Activated naive CD8-positive, alpha-beta T cell treated with anti-CD3 and anti-CD28 coated beads, Interleukin-2, amount 10 ng/mL, durations not matched to agents 7 days and 5 days (primary cell): ENCODE measurements at places on chromosomes 2 and 18. TPM values are rescaled to one million over a fixed set of nuclear protein-coding genes. Genes with fewer than 3 reads are reported as not detected.

DNA sequence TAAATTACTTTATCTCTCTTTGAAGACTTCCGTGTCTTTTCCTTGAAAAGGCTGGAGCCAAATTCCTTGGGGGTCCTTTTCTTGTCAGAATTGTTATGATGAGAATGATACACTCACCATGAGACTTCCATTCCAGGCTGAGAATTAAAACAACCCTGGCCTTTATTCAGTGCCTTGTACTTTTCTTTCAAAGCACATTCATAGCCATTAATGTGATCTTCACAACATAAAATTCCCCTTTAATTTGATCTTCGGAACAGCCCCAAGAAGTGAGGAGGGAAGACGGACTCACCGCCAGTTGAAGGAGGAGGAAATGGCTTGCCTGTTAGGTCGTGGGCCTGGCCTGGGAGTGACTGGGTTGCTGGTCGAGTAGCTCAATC is 127.3 kb downstream of the DDX1 start:
- H3K27ac ChIP-seq = no peak overlapping the region
- H3K27me3 ChIP-seq = no peaks in the 10 kb centered on the region
- H3K36me3 ChIP-seq = no peaks in the 10 kb centered on the region
- H3K4me3 ChIP-seq = no peak overlapping the region
- H3K4me1 ChIP-seq = no peaks in the 10 kb centered on the region

- no peak overlapping the region for H3K27ac ChIP-seq
- H3K27me3 ChIP-seq = no peaks in the 10 kb centered on the region
- DNase-seq = no peak
- H3K36me3 ChIP-seq = no peaks in the 10 kb centered on the region
These were observed 1545.5 kb downstream of the SUCLG1 start for GRCh38 chr2:82913566-82913965.

GRCh38 chr2:8148260-8149006 is 533.4 kb upstream of the ID2 start:
- H3K27me3 ChIP-seq = no peaks in the 10 kb centered on the region
- DNase-seq = no peak
- H3K4me1 ChIP-seq = peaks cover 28% of the 10 kb centered on the region
- H3K27ac ChIP-seq = no peak overlapping the region
- no peak overlapping the region for H3K4me3 ChIP-seq

EFHD1 gene
- total RNA-seq = 8.8 TPM

- H3K4me3 ChIP-seq = no peak overlapping the region
- H3K27me3 ChIP-seq = peaks cover 9% of the 10 kb centered on the region
- no peak overlapping the region for H3K27ac ChIP-seq
- H3K4me1 ChIP-seq = no peaks in the 10 kb centered on the region
- H3K36me3 ChIP-seq = no peaks in the 10 kb centered on the region
These were observed 40.3 kb downstream of the SOWAHC start for GRCh38 chr2:109654326-109655050.

- no peak for DNase-seq
- H3K27ac ChIP-seq = no peak overlapping the region
- H3K4me3 ChIP-seq = no peak overlapping the region
- no peaks in the 10 kb centered on the region for H3K27me3 ChIP-seq
These were observed 349.4 kb upstream of the POU3F3 start for GRCh38 chr2:104504331-104505073.

FOSL2 gene
- 30.1 TPM for total RNA-seq

DNA sequence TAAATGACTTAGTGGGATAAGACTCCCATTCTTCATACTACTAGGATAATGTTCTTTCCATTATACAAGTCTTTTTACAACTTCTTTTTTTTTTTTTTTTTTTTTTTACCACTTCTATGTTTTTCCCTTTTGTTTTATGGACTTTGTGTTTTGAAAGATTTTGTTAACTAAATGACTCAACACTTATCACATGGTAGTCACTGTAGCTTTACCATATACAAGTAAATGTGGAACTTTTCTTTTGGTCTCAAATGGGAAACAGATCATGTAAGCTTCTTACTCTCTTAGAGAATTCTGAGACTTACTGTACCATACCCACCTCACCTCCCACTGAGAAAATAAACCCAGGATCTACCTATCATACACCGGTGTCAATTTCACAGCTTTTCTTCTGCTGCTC is 590.3 kb upstream of the CDH2 start:
- no peak for DNase-seq
- H3K36me3 ChIP-seq = no peaks in the 10 kb centered on the region
- H3K27me3 ChIP-seq = no peaks in the 10 kb centered on the region
- H3K4me1 ChIP-seq = no peaks in the 10 kb centered on the region

DNA sequence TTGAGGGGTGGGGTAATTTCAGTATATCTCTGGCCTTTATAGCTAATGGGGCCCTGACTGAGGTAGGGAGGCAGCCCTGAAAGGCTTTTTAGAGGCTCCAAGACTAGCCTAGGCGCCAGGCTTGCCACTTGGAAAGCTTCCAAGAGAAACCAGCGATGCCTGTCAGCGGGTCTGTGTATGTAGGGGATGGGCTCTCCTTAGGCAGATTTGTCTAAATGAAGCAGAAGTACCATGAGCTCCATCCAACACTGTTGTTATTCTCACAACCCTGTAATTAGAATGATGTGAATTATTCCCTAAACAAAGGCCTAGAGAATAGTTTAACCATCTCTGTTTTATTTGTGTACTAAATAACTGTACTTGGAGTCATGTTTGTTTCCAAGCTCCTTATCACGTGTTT is 138.1 kb downstream of the B3GNT2 start:
- no peak for DNase-seq
- H3K4me1 ChIP-seq = peaks cover 8% of the 10 kb centered on the region

DNA sequence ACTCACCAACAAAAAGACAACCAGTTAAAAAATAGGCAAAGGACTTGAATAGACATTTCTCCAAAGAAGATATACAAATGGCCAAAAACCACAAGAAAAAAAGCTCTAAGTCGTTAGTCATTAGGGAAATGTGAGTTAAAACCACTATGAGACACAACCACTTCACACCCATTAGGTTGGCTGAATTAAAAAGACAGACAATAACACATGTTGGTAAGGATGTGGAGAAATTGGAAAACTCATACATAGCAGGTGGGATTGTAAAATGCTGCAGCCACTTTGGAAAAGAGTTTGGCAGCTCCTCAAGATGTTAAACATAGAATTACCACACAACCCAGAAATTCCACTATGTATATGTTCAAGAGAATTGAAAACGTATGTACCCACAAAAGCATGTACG is 117.6 kb upstream of the SPATS2L start:
- no peaks in the 10 kb centered on the region for H3K36me3 ChIP-seq
- H3K27me3 ChIP-seq = peaks cover 34% of the 10 kb centered on the region
- H3K4me3 ChIP-seq = no peak overlapping the region

DNA sequence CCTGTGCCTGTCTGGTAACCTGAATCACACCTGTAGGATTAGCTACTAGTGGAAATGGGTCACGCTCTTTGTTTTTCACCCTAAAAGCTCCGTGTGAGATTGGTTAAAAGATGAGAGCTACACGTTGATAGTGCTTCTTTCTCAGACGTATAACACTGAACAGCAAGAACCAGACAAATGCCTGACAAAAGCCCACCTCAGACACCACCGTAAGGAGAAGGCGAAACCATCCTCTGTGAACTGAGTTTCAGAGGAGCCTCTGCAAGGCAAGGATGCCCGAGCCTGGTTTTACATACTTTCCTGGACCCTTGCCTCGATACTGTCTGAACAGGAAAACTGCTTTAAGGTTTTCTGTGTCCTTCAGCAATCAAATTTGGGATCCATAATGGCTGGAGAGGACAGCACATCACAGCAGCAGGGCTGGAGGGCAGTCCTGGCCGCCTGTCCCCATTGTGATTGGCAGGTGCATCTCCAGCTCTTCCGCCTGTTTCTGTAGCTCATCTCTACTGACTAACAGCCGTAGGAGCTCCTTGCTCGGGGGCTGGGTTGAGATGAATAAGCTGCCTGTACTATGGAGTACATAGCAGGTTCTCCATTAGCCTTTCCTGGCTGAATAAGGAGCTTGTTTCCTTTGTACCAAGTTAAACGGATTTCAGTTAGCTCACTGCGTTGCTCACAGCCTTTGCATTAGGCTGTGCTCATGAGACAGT is 155.5 kb downstream of the MYT1L start:
- no peak overlapping the region for H3K27ac ChIP-seq
- no peaks in the 10 kb centered on the region for H3K27me3 ChIP-seq
- H3K4me1 ChIP-seq = no peaks in the 10 kb centered on the region
- no peak for DNase-seq

- no peak for DNase-seq
- no peaks in the 10 kb centered on the region for H3K27me3 ChIP-seq
- H3K4me3 ChIP-seq = no peak overlapping the region
- H3K36me3 ChIP-seq = peaks cover 3% of the 10 kb centered on the region
- no peaks in the 10 kb centered on the region for H3K4me1 ChIP-seq
- H3K27ac ChIP-seq = no peak overlapping the region
These were observed 61.6 kb downstream of the B3GNT2 start for GRCh38 chr2:62257466-62257865.

DNA sequence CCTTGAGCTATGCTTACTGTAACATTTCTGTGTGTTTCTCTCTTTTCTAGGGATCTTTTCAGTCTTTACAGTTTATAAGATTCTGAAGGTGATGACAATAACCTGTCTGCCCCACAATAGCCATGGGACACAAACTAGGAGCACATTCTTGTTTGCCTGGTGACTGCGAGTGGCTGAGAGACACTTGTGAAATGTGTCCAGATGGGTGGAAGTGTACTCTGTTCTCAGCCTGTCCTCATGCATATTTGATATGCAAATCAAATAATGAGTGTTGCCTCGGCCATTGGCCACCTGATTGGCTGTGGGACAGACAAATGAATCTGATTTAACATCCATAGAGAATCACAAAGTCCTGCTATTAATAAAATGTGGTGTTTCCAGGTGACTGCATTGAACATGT is 246.2 kb downstream of the HNMT start:
- no peak overlapping the region for H3K27ac ChIP-seq
- H3K4me1 ChIP-seq = no peaks in the 10 kb centered on the region
- no peak for DNase-seq
- H3K36me3 ChIP-seq = no peaks in the 10 kb centered on the region
- no peak overlapping the region for H3K4me3 ChIP-seq

DNA sequence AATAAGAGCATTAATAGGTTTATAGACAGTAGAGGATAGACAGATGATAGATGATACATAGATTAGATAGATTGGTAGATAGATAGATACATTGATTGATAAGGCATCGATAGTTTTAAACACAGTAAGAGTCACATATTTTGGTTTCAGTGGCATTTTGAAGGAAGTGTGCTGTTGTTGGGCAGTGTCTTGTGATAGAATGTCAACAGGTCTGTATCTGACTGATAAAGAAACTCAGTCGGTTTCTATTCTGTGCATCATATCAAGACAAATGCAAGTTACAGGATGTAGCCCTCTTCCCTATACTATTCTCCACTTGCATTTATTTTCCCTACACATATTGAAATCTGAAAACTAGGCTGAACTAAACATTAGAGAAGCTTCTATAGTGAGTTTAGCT is 1229.0 kb upstream of the ZEB2 start:
- H3K4me3 ChIP-seq = no peak overlapping the region
- H3K36me3 ChIP-seq = no peaks in the 10 kb centered on the region
- peaks cover 2% of the 10 kb centered on the region for H3K27me3 ChIP-seq
- H3K4me1 ChIP-seq = no peaks in the 10 kb centered on the region

FAM210A gene
- total RNA-seq = 25.5 TPM

DNA sequence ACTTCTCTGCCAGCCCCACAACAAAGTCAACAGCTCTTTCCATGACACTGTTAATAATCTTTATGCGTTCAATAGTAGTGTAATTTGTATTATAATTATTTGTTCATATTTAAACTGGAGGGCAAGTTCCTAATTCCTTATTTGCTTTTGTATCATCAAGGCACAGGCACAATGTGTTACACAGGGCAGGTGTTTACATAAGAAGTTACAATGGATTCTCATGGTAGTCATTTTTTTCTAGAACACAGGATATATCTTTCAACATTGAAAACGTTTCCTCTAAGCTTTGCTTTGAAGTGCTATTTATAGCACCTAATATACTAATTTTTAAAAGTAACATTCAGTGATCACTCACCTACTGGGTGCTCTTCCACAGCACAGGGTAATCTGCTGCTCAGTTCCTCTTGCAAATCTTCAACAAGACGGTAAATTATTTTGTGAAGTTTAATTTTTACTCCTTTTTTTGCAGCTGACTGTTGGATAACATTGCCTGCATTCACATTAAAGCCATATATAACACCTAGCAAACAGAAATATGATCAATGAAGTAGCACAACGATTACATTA is 7.3 kb downstream of the RPS27A start:
- H3K36me3 ChIP-seq = peaks cover 18% of the 10 kb centered on the region
- no peak for DNase-seq
- H3K27me3 ChIP-seq = no peaks in the 10 kb centered on the region

GRCh38 chr2:41919135-41919534 is 128.7 kb upstream of the PKDCC start:
- no peaks in the 10 kb centered on the region for H3K4me1 ChIP-seq
- no peak overlapping the region for H3K4me3 ChIP-seq

DNA sequence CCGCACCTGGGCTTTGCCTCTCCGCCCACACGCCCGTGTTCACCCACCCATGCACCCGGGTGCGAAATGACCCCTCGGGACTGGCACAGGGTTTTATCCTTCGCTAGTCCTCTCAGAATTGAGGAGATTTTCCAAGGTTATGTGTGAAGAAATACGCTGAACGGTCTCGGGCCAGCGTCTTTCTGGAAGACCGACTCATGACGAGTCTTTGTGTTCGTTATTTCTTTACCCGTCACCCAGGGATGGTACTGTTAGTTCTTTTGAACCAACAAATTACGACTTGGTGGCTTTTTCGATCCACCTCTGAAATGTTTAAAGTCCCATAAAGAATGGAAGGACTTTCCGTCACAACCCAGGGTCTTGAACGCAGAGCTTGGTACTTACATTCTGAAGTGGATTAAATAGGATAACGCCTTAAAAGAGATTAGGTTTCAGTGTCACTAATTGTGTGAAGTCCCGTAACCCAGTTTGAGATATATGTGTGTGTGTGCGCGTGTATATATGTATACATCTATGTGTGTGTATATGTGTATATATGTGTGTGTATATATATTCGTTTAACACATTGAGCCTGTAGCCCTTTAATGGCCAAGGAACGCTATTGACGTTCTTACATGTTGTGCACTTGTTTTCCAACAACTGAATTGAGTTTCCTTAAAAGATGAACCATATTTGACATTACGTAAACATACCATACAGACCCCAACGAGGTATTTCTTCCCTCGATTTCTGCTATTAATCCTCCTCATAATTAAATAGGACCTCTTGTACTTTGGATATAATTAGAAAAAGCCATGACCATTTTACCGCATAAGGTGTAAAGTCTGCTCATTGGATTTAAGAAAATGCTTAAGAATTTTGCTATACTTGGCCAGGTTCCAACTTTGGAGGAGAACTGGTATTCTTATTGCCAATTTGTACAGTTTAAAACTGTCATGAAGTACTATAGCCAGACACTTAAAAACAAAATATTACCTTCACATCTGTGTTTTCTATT is 889 bp downstream of the ZC3H15 start:
- H3K4me3 ChIP-seq = peak overlapping the region; percentile 97
- no peak for DNase-seq
- H3K27me3 ChIP-seq = no peaks in the 10 kb centered on the region
- H3K27ac ChIP-seq = peak overlapping the region; percentile 97
- H3K36me3 ChIP-seq = peaks cover 13% of the 10 kb centered on the region

GRCh38 chr18:47606526-47606925 is 323.9 kb downstream of the SMAD2 start:
- H3K27me3 ChIP-seq = no peaks in the 10 kb centered on the region
- H3K4me3 ChIP-seq = no peak overlapping the region
- H3K27ac ChIP-seq = no peak overlapping the region
- H3K36me3 ChIP-seq = no peaks in the 10 kb centered on the region
- no peak for DNase-seq

TUBA4A gene
- 266 TPM for total RNA-seq

DPP4 gene
- 107 TPM for total RNA-seq

AFF3 gene
- total RNA-seq = 2.2 TPM

GRCh38 chr2:228417526-228417925 is 236.0 kb upstream of the SPHKAP start:
- no peak for DNase-seq
- H3K4me3 ChIP-seq = no peak overlapping the region
- no peaks in the 10 kb centered on the region for H3K36me3 ChIP-seq
- no peak overlapping the region for H3K27ac ChIP-seq
- no peaks in the 10 kb centered on the region for H3K4me1 ChIP-seq
